ENCODE measurements at places on chromosomes 3 and 15.
A peak's percentile ranks its signal among the peaks of the same experiment; 100 is the strongest.

GRCh38 chr15:25682340-25682739 is 180.8 kb downstream of the ATP10A start:
- DNase-seq: no peak

- DNase-seq: no peak
Observed at GRCh38 chr3:53484984-53485383, 9.4 kb upstream of the CACNA1D start.

DNA sequence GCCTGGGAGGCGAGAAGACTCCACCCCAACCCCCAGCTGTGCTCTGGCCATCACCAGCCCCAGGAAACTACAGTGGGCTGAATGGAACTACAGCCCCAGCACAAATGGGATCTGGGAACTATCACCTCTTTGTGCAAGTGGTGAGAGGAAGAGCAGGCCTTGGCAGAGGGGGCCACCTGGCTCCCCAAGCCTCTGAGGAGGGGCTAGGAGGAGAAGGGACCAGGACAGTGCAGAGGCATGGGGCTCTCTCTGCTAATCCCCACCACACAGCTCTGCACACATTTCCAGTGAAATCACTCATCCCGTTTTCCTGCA is 31.6 kb downstream of the KY start:
- no peak for DNase-seq

- DNase-seq: no peak
Observed at GRCh38 chr3:16355828-16356227, 90.8 kb downstream of the OXNAD1 start.

DNA sequence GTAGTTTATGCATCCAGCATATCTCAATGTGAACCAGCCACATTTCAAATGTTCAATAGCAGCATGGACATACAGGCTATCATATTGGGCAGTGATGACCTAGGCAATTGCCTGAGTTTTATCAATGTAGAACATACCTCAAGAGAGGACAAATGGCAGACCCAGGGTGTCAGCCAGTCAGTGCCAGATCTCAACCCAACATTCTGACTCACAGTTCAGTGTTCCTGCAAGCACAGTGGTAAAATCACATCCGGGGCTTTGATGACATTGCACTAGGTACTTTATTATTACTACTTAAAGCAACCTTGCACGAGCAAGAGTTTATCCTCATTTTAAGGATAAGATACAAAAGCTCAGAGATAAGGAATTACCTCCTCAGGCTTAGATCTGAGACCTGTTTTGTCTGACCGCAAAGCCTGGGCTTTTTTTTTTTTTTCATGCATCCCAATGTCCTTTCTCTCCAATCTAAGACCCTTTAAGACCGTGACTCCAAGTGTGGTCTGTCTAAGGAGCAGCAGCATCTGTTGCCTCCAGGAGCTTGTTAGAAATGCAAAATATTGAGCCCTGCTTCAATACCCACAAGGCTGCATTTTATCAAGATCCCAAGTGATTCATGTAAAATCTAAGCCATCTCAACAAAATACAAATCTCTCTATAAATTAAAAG is 60.1 kb downstream of the SLC12A1 start:
- DNase-seq: no peak

- peak; percentile 7 for DNase-seq
Observed at GRCh38 chr3:61227799-61228198, 23.5 kb downstream of the FHIT start.

DNA sequence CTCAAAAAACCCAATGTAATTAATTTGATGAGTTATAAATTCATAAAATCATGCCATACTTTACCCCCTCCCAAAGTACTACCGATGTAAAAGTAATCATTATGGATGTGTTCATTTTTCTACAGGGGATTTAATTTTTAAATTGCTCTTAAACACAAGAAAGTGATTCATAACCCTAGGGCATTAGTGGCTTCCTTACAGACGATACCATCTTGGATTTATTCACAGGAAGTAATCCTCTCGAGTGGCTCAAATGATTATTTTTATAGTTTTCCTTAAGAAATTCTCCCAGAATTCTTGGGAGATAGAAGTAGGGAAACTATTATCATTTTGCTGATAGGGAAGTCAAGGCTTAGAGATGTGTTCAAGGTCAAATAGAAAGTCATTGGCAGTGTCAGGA is 80.9 kb downstream of the PEX5L start:
- DNase-seq: no peak

- no peak for DNase-seq
Observed at GRCh38 chr3:51328206-51328605, 56.9 kb upstream of the MANF start.

- DNase-seq: peak; percentile 0
Observed at GRCh38 chr3:15009167-15009566, 55.9 kb downstream of the MRPS25 start.

DNA sequence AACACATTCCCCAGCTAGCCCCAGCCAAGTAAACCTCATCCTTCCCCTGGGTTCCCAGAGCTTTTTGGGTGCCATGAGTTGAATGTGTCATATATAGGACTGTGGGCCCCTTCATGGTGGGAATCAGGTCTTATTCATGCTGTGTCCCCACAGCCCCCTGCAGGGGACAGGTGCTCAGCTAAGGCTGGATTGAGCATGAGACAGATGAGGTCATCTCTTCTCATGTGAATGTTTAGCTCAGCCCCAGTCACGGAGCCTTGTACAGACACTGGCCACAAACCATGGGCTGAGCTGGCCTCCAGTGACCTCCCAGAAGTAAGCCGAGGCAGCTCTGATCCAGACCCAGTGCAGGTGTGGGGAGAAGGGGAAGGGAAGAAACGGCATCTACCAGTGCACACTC is 70.7 kb downstream of the C3orf70 start:
- DNase-seq: no peak

GRCh38 chr15:68719672-68720071 is 101.0 kb downstream of the ANP32A start:
- no peak for DNase-seq

- peak; percentile 82 for DNase-seq
Observed at GRCh38 chr3:167091226-167091625, 288.9 kb downstream of the ZBBX start.

DNA sequence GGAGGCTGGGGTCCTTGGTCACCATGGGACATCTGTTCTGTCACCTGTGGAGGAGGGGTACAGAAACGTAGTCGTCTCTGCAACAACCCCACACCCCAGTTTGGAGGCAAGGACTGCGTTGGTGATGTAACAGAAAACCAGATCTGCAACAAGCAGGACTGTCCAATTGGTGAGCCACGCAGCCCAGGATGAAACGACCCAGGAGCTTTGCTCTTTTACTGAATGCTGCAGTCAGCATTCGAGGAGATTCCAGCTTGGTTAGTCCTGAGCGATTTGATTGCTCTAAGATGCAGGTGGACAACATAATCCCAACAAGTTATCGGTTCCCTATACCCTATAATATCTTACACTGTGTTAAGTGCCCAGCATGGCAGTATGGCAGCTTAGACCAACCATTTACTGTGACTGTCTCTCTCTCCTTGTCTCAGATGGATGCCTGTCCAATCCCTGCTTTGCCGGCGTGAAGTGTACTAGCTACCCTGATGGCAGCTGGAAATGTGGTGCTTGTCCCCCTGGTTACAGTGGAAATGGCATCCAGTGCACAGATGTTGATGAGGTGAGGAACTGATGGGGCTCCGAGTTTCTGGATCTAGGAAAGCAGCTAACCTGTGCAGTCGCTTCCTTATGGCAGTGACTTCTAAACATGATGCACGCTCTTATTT is 7.8 kb downstream of the THBS1 start:
- DNase-seq: no peak

- DNase-seq: no peak
Observed at GRCh38 chr3:89434621-89435380, 327.4 kb downstream of the EPHA3 start.

DNA sequence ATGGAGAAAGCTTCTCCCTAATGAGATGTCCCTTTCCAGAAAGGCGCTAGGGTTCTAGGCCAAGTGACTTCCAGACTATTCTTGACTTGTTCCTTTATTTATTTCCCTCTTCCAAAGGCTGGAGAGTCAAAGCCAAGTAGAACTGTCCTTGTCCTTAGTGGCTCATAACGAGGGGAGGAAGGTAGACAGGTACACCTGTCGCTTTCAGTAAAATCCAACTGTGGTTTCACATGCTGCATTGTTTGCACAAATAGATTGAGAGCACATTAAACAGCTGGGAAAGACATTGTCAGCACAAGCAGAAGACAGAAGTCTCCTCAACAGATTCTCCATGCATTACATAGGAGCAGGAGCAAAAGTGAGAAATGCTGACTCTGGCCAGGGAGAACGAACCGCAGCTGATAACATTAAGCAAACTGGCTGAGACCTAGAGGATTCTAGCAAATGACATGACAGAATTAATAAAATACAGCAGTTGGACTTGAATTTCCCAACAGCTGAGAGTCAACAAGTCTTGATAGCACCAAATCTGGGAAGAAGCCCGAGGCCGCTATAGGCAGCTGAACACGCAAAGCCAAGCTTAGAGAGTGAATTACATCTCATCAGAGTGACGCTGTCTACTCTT is 227.7 kb downstream of the TLE3 start:
- peak; percentile 67 for DNase-seq

DNA sequence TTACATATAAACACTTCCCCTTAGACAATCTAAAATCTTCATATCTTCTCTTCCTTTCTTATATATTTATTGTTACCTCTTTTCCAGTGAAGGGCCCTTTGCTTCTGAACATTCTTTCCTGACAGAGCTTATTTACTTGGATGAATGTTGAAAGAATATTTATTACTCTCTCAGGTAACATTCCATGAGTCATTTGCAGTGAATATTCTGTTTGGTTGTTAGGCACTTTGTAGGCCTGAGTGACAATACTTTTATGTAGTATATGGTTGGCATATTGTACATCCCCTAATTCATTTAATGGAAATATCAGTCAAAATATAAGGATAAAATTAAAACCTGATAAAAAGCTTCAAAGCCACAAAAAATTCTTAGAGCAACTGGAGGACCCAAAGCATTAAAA is 260.9 kb upstream of the KCNMB2 start:
- DNase-seq: peak; percentile 3

GRCh38 chr3:151283387-151283786 is 5.0 kb upstream of the P2RY14 start:
- DNase-seq: no peak

DNA sequence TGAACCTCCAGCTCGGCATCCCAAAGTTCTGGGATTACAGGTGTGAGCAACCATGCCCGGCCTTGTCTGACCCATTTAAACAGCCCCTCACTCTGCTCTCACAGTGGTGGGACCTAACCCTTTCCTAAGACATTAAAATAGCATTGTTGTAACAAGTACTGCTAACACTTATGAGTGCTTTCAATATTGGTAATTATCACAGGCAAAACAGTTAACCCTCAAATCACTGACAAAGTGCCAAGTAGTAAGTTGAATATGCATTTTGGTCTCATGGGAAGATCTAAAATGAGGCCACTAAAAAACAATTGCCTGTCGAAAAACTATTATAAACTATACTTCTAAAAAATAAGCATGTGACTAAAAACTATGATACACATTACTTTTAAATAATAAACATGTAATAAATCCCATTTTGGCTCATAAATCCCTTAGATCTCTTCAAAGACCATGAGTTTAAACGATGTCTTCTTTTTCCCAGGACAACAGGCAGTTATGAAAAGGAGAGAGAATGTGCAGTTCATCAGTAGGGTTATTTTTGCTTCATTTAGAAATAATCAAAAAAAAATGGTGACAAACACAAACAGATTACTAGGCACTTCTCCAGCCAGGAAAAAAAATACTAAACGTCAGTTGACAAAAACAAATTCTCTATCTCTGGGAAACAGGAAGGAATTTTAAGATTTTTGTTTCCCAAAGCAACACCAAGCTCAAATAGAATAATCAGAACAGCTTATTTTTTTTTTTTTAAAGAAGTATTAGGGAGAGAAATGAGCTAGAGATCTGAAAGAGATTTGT is 95.4 kb downstream of the RFTN1 start:
- no peak for DNase-seq

DNA sequence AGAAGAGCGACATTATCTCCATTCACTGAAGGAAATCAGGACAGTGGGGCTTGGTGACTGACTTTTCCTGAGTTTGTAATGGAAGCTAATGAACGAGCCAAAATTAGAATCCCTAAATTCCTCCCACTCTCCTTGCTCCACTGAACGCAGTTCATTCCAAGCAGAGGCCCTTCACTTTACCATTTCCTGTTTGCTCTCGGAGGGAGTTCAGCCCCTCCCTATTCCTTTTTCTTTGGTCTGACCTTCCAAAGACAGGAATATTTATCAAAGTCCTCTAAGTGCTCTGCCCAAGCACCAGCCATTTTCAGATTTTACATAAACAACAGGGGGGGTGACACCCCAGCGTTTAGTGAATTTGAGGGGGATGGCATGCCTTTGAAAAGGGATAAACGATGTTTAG is 24.0 kb upstream of the PTPRG start:
- peak; percentile 0 for DNase-seq

- DNase-seq: no peak
Observed at GRCh38 chr15:66405615-66406014, 18.9 kb downstream of the MAP2K1 start.

GRCh38 chr3:192880313-192880712 is 37.3 kb downstream of the MB21D2 start:
- no peak for DNase-seq

- DNase-seq: peak; percentile 83
Observed at GRCh38 chr15:71114887-71115566, at the start of gene THSD4. Gene THSD4, plus strand, starts transcription at chr15:71115471.

GRCh38 chr3:116852803-116853202 is 143.2 kb downstream of the TUSC7 start:
- DNase-seq: no peak

- no peak for DNase-seq
Observed at GRCh38 chr15:84697236-84697990, 18.5 kb downstream of the SEC11A start.

DNA sequence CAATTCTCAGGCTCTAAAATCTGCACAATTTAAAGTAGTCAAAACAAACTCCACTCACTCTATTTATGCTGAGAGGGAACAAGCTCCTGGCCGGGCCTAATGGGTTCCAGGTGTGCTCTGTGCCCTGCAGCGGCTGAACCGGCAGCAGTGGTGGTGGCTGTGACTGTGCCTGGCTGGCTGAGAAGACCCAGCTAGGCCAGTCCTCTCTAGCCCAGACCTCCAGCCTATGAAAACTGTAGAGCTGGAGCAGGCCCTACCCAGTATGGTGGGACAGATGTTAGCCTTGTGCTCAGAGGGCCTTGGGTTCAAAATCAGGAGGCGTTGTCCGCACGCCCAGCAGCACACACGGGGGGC is 37.0 kb downstream of the EPHB3 start:
- no peak for DNase-seq

DNA sequence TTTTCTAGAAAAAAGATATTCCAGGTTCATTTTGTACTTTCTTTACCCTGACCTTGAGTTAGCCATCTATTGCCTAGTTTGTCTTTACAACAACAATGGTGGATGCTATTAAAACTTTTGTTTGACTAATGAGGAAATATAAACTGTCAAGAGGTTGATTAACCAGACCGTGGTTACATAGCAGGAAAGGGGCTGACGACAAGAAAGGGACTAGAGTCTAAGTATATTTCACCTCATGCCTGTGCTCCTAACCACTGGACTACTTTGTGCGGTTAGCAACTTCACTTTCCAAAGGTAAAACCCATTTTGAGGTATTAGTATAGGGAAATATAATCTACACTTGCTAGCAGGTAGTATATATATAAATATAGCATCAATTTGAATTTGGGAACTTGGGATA is 327.1 kb downstream of the SATB1 start:
- DNase-seq: no peak

All from DMS53 (cell line).